ENCODE measurements at places on chromosomes 2 and 18. TPM values are rescaled to one million over a fixed set of nuclear protein-coding genes. Genes with fewer than 3 reads are reported as not detected.

HOXD12 gene
- not detected for polyA plus RNA-seq

CARF gene
- 5.4 TPM for polyA plus RNA-seq

KLF7 gene
- polyA plus RNA-seq: 18.7 TPM

SATB2 gene
- not detected for polyA plus RNA-seq

Data from naive thymus-derived CD4-positive, alpha-beta T cell (primary cell).